ENCODE measurements at places on chromosomes 1 and 21. TPM values are rescaled to one million over a fixed set of nuclear protein-coding genes. Genes with fewer than 3 reads are reported as not detected.

RAB3B gene
- 37.9 TPM for total RNA-seq

CDK18 gene
- 46.5 TPM for total RNA-seq

PLEKHA6 gene
- 4.3 TPM for total RNA-seq

ASTN1 gene
- 5.2 TPM for total RNA-seq

ADAM30 gene
- not detected for total RNA-seq

KCNE2 gene
- total RNA-seq: 0.28 TPM

MCOLN2 gene
- 10.9 TPM for total RNA-seq

CFHR4 gene
- total RNA-seq: not detected

TNFRSF25 gene
- total RNA-seq: 26.3 TPM

DNA sequence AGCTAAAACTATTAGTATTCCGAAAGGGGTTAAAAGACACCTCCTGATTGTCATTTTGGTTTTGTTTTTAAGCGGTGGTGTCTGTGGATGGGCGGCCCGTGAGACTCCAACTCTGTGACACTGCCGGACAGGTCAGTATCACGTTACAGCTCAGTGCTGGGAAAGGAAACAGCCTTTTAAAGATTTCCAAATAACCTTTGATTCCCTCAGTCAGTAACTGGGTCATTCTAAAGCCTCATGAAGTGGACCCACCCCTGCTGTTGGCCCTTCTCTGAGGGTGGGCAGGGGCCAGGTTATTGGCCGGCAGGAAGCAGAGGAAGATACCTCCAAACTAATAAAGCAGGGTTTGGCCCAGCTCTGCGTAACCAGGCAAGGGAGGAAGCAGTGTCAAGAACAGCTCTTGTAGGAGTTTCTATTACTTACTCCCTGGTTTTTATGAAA lies 2.3 kb downstream of the RHOU start:
- no peak for DNase-seq

DNA sequence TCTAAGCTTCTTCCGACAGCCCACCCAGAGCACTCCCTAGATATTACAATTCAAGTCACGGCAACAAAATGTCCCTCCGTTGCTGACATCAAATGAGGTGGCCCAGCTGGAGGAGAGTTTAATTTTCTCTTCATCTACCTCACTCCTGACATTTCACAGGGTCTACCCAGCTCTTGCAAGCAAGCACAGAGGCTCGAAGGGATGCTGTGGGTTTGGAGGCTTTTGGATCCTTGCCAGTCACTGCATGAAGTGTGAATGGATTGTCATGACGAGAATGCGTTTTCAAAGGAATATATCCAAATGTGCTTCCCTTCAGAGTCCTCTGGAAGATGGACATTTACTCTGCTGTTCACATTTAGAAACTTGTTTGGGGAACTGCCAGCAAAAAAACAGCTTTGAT lies 33.5 kb downstream of the CAPN8 start:
- DNase-seq: no peak

DNA sequence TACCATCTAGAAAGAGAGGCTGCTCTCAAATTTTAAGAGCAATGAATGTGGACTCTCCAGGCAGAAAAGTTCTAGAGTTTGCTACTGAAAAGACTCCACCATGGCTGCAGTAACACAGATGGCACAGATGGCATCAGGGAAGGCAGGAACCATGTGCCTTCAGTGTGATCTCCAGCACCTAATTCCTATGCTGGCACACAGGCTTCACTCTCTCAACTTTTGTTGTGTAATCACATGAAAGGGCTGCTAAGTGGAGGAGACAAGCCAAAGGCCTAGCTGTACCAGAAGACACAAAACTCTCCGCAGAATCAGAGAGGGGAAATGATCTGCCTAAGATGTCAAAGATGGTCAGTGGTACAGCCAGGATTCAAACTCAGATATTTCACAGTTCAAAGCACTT lies 31.1 kb downstream of the ERI3 start:
- no peak for DNase-seq

DNA sequence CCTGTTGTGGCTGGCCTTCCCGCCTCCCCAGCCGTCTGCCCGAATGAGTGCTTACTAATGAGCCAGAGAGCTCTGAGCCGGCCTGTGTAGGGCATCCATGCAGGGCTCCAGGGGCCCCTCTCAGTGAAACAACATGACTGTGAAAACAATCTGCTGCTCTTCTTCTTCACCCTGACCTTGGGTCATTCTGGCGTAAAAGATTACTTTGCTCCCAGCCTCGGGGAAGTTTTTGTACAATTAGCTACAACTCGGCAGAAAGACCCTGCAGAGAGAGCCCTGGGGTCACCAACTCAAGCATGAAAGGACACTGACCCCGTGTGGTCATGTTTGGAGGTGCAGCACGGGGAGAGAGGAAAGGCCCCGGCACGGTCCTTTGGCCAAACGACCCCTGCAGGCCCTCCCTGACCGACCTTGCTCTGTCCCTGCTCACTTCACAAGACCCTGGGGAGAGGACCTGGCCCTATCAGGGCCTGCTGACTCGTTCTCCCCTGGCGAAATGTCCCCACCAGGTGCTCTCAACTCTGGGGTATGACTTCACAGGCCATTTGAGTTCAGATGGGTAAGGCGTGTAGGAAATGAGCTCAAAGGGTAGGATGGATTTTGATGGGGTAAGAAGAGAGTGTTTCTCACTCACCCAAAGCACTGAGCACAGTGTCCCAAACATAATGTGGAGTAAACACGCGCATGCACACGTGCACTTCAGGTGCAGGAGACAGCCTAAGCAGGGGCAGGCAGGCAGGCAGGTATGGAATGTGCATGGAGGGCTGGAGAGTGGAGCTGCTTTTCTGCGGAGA lies 22.9 kb upstream of the FAM20B start:
- DNase-seq: peak; percentile 96

- no peak for DNase-seq
Observed at GRCh38 chr21:42423197-42423675, 19.5 kb downstream of the UBASH3A start.

DNA sequence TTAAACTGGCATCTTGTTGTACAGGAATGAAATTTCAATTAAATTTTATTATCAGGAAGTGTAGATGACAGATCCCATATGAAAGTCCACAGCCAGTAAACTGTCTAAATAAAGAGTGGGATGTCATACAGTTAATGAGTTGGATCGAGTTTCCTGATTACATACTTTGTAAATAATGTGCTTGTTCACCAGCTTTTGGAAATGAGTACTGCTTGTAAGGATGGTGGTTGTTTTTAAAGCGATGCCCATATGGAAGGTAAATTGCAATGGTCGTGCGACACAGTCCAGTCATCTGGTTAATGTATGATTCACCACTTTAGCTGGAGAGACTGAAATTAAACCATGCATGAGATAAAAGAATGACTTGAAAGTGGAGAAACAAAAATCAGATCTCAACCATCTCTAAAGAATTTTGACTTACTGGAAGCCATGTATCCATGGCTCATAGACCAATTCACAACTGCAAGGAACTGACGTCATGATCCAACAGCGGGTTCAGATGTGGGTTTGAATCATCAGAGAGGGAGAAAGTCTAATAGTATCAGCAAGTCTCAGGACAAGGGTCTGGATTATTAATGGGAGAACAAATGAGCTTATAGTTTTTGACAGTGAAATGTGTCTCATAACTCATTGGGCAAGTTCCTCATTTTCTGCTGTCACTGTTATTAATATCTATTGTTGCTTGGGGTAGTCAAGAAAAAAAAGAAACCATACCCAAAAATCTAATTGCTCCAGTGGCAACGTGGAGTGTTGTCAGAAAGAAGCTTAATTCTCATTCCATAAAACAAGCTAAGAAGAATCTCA lies 49.0 kb downstream of the MAP10 start:
- no peak for DNase-seq

- DNase-seq: peak; percentile 94
Observed at GRCh38 chr1:64493831-64494230, 23.9 kb downstream of the CACHD1 start.

GRCh38 chr1:101325144-101325543 lies 88.3 kb downstream of the S1PR1 start:
- DNase-seq: no peak

- no peak for DNase-seq
Observed at GRCh38 chr1:41533016-41533730, 48.7 kb upstream of the EDN2 start.

- DNase-seq: peak; percentile 51
Observed at GRCh38 chr1:200128944-200129879, 101.7 kb downstream of the NR5A2 start.

DNA sequence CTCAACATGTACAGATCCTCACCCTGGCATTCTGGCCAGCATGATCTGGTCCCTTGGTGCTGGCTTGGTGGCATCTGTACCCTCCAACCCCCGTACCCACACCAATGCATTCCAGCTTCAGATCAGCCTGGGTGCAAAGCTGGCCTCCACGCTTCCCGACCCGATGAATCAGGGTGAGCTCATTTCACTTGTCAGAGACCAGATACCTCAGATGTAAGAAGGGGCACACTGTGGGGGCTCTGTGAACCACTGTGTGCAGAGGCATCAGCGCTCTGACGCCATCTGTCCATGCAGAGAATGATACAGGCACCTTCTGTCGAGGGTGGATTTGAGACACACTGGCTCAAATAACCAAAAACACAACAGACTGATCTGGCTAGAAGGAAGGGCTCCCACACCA lies 76.6 kb downstream of the DMRTB1 start:
- DNase-seq: no peak

GRCh38 chr1:12015001-12015491 lies 4.3 kb upstream of the MIIP start:
- DNase-seq: no peak

- DNase-seq: no peak
Observed at GRCh38 chr1:192534666-192535065, 40.9 kb upstream of the RGS1 start.

- DNase-seq: no peak
Observed at GRCh38 chr1:114008480-114008941, 29.2 kb downstream of the OLFML3 start.

GRCh38 chr1:216222288-216222687 lies 201.0 kb downstream of the USH2A start:
- no peak for DNase-seq

GRCh38 chr1:20149601-20150325 lies 10.6 kb downstream of the PLA2G2F start:
- no peak for DNase-seq

DNA sequence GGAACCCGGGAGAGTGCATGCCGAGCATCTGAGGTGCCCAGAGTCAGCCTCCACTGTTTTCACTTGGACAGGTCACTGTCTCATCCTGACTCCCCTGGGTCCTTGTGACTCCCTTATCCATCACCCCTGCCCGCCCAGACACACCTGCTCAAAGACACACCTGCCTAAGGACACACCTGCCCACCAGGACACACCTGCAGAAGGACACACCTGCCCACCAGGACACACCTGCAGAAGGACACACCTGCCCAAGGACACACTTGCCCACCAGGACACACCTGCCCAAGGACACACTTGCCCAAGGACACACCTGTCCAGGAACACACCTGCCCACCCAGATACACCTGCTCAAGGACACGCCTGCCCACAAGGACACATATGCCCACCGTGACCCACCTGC lies 70.8 kb upstream of the ARHGEF16 start:
- no peak for DNase-seq

- no peak for DNase-seq
Observed at GRCh38 chr1:8090241-8090702, 64.2 kb upstream of the ERRFI1 start.

DNA sequence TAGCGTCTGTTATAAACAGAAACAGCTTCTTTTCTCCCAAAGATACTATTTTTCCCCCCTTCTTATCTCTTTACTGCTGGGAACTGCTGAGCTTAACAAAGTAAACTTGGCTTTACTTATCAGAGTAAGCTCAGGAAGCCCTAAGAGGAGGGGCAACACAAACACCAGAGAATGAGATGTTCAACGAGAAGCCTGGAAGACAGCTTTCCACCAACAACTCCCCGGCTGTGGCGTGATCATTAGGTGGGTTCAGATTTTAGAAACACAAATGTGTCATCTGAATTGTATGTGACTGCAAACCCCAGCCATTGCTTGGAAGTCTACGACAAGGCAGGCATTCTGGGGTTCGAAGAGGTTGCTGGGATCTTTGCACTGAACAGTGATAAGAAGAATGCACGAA lies 181.2 kb upstream of the ESRRG start:
- DNase-seq: no peak

DNA sequence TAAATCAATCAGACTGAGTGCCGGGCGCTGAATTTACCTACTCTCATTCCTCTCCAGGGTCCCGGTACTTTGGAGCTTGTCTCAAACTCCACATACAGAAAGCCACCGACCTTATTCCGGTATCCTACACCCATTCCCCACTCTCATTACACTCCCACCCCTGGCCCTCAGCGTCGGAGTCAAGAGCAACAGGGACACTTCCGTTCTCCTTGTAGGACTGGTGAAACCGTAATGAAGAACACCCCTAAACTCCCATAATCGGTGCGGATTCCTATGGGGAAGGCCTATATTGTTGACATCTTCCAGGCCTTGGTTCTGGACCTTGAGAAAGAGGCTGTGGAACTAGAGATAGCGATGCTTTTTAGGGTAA lies 798 bp downstream of the ZBED6 start:
- peak; percentile 63 for DNase-seq

DNA sequence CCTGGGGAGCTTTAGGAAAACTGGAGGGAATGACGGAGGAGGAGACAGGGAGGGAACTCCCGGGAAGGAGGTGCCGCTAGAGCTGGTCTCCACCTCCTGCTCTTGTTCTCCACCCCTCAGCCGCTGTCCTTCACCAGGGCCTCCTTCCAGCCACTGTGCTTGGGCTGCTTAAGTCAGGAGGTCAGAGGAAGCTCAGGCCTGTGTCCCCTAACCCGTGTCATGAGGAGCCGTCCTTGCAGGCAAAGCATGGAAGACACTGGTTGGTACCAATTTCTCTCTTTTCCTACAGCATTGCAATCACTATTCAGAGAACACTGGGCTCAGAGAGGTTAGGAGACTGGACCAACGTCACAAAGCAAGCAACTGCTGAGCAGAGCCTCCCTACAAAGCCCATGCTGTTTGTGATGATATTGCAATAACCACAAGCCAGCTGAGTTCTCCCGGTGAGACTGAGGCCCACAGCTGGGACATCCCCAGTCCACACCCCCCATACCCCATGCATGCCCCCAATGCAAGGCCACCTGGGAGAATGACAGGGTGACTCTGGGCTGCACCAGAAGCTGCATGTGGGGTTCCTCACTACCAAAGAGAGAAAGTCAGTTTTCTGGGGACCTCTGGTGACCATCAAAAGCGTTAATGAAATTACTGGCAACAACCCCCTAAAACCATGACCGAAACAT lies 427.5 kb downstream of the NPHP4 start:
- DNase-seq: no peak

- no peak for DNase-seq
Observed at GRCh38 chr21:29186246-29186645, 55.8 kb downstream of the MAP3K7CL start.

- DNase-seq: no peak
Observed at GRCh38 chr21:35316933-35317332, 267.8 kb upstream of the RUNX1 start.

All from GM23338 (cell line).